Activated CD4-positive, CD25-positive, alpha-beta regulatory T cell (primary cell): ENCODE measurements at places on chromosomes 5 and 9.

DNA sequence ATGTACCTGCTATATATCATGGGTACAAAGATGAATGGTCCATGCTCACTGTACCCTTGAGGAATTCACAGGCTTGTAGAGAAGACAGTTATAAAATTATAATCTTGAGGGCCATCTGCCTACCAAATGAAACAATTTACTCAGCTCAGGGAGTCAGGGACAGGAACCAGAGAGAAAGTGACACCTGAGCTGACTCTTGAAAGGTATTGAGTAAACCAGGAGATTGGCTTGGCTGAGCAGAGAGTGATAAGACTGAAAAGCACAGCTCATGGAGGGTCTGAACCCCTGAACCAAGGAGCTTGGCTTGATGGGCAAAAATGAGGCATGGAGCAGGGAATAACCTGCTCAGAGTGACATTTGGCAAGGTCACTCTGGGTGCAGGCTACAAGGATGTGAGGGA is 147.3 kb downstream of the FAM114A2 start:
- DNase-seq: no peak

GRCh38 chr9:128123451-128124080 is 4.0 kb downstream of the PTGES2 start:
- no peak for DNase-seq

GRCh38 chr9:79708541-79708940 is 136.8 kb downstream of the TLE4 start:
- no peak for DNase-seq

DNA sequence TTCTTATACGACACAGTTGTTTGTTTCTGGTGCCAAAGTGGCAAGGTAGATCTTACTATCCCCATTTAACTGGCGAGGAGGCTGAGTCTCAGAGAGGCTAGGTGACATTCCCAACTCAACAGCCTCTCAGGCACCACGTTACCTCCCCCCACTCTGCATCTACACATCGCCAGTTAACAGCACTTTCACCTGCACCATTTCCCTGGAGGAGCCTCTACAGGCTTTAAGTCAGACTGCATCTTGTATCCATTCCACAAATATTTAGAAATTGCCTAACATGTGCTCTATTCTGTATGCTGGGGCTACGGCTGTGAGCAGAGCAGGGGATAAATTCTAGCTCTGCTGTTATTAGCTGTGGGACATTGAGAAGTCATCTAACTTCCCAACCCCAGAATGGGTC is 168.6 kb downstream of the INSYN2B start:
- DNase-seq: no peak

GRCh38 chr5:150009671-150010387 is 9.3 kb downstream of the HMGXB3 start:
- DNase-seq: no peak

GRCh38 chr9:27019589-27019988 is 14.1 kb upstream of the LRRC19 start:
- DNase-seq: no peak

GRCh38 chr9:78470741-78471140 is 173.8 kb downstream of the PSAT1 start:
- no peak for DNase-seq

DNA sequence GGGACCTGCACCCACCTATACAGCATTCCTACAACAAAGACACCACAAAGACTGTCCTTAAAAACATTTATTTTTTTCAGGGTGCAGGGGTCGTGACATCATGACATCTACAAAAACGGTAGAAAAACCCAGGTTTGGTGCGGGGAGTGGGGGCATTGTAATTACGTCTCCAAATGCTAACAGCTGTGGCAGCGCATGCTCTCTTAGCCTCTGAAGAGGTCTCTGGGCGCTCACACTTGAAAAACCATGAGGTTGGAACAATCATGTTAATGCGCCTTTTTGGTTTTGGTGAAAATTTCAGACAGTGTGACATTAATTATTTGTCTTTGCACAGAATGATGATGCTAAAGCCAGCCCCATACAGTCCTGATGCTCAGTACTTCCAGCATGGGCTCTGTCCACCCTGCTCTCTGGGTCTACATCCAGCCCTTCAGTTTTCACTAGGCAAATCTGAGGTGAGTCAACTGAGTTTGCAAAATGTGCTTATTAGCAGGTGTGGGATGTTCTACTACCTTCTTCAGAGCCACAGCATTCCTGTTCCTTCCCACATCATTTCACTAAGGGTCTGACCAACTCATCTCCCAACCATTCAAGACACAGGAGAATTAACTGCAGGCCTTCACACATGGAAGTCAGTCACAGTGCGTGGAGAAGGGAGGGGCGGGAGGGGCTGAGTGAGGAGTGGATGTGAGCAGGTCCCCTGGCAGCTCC is 14.1 kb downstream of the ALDH1B1 start:
- no peak for DNase-seq

- no peak for DNase-seq
Measured at GRCh38 chr9:97771641-97772040, 74.5 kb upstream of the XPA start.

DNA sequence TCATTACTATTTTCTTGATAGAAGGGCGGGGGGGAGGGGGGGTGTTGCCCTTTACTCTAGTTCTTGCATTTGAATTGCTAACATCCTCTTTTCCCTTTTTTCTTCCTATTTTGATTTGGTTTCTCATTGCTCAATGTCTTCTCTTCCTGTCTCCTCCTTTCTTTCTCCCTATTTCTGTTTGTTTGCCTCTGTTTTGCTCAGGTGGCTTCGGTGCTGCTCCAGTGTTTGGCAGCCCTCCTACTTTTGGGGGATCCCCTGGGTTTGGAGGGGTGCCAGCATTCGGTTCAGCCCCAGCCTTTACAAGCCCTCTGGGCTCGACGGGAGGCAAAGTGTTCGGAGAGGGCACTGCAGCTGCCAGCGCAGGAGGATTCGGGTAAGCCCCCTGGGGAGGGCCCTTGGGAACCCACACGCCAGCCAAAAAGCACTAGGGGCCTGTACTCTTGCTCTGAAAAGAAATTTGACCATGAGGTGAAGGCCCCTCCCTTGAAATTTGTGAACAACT is 48.3 kb downstream of the FAM78A start:
- no peak for DNase-seq

DNA sequence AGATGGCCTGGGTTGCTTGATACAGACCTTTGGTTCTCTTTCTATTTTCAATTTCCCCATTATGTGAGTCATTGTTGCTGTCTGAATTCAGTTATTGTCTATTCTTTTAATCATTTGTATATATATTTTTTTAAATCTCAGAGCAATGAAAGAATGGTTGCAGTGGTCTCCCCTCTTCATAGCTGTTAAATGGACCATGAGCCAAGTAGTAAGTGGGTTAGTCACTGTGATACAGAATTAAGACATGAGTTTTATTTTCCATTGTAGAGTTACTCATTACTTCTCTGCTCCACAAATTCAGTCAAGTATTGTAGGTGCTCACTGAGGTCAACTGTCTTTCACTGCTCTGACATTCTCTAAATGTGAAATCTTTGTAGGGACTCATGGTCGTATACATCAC is 174.6 kb upstream of the GRAMD2B start:
- no peak for DNase-seq

DNA sequence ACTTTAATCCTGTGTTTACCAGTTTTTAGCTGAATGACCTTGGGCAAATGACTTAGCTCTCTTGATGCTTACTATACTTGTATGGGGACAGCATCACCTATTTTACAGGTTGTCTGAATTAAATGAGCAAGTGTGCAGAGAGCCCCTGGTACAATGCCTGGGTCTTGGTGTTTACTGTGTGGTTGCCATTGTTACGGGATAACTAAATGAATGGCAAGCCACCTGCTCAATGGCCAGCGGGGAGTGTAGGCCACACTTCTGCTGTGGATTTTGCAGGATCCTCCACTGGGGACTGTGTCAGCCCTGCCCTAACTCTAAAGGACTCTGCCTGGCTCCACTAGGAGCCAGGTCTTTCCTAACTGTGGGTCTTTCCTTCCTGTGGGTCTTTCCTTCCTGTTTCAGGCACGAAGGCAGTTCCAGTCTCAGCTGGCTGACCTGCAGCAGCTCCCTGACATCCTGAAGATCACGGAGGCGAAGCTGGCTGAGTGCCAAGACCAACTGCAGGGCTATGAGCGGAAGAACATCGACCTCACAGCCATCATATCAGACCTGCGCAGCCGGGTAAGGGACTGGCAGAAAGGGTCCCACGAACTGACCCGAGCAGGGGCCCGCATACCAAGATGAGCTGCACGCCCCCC is 10.3 kb upstream of the GLE1 start:
- no peak for DNase-seq

- DNase-seq: no peak
Measured at GRCh38 chr5:132010989-132011621, 353 bp downstream of the ACSL6 start.

DNA sequence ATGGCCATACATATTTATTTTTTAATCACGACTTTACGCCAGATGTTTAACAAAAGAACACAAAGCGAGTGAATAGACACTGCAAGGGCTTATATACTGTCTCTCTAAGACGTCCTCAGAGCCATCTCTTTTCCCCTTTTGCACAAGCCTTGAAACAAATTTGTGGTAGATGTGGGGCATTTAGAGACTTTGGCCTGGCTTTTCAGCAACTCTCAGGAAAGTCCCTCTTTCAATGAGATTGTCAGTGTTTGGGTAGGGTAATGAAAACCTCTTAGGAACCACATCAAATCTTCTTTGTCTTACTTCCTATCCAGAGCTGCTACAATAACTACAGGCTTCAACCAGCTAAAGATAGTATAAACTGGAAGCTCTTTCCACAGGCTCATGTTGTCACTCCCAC is 380.0 kb downstream of the ANXA1 start:
- no peak for DNase-seq

DNA sequence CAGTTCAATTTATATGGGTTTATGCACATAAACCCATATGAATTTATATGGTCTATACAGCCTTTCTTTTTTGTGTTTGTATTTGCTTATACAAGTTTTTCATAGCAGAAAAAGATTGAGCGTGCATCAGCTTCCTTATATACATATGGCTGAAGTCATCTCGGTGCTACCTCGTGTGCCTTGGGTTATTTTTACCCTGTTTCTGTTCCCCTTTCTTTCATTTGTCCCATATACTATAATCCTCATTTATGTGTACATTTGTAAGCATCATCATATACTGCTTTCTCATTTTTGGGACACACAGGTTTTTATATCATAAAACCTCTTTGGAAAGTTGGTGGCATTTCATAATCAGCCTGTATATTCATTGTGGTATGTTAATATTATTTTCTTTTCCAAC is 107.8 kb upstream of the ADAMTSL1 start:
- no peak for DNase-seq

- no peak for DNase-seq
Measured at GRCh38 chr9:93340091-93340490, 111.4 kb upstream of the FAM120A start.

DNA sequence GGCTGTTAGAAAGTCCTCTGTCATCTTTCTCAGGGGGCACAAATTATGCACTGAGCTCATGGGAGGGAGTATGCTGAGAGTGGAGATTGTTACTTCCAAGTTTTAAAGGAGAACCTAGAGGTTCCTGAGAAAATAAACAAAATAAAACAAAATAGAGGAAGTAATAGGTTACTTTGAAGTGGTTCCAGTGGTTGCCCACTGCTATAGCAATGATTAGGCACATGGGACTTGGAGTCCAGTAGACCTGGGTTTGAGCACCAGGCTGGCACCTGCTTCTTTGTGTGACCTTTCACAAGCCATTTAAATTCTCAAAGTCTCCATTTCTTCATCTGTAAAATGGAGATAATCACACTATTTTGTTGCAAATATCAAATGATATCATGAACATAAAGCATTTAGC is 13.8 kb upstream of the CDC23 start:
- DNase-seq: no peak

- DNase-seq: no peak
Measured at GRCh38 chr9:2354856-2355696, 266.5 kb upstream of the VLDLR start.

GRCh38 chr5:159821461-159821940 is 94.8 kb upstream of the ADRA1B start:
- DNase-seq: no peak

DNA sequence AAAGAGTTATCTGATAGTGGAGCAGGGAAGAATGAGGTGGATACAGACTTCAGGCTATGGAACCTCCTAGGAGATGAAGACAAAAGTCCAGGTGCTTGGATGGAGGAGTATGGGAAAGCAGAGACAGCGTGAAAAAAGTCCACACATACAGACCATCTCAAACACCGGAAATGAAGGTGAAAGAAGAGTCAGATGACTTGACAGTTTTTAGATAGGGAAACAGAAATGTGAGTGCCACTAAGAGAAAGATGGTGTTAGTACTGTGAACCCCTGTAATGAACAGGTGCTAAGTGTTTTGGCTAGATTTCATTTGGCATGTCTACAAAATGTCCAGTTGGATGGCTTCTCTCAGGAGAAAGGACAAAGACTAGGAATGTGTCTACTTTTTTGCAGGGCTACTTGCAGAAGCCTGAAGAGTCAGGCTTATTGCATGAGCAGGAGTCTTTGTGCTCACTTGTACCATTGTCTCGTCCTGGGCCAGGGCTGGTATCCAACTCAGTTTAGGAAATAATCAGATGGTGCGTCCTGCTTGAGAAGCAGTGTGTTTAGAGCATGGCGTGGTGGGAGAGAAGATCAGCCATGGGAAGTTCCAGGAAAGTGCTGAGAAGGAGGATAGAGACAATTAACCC is 90.6 kb upstream of the STARD4 start:
- no peak for DNase-seq

DNA sequence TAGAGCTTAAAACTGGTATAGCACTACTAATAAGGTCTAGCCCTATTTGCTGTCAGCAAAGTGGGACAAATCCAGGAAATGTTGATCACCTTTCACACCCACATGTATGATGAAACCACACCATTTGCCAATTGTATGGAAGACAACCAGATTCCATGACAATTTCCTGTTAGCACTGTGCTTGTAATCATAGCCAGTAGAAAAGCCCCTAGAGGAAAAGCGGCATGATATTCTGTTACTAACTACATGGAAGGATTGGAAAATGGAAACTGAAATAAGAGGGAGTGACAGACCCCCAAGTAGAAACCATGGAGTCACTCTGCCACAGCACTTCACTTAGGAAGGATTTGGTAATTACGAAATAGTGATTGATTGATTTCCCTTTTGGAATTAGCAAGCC is 923 bp downstream of the SPATA6L start:
- DNase-seq: no peak

GRCh38 chr5:145236983-145237382 is 598.2 kb downstream of the PRELID2 start:
- DNase-seq: no peak

GRCh38 chr9:137590123-137590468 is 216 bp downstream of the ZMYND19 start:
- DNase-seq: no peak

GRCh38 chr9:25678846-25679360 is 659 bp upstream of the TUSC1 start:
- DNase-seq: no peak

DNA sequence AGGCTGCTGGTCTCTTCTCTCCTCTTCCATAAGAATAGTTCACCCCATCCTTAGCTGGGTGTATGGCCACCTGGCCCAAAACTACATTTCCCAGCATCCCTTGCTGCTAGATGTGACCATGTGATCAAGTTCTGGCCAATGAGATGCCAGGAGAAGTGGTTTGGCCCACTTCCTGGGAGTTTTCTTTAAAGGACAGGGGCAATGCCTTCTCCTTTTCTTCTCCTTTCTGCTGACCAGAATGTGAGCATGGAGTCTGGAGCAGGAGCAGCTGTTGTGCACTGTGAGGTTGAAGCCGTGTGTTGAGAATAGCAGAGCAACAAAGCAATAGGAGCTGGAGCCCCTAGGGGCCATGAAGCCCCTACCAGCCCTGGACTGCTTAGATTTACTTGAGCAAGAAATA is 36.8 kb downstream of the C9orf50 start:
- no peak for DNase-seq
